ENCODE measurements at places on chromosomes 11 and 22.
A peak's percentile ranks its signal among the peaks of the same experiment; 100 is the strongest.

GRCh38 chr11:115696563-115696962, 192.3 kb upstream of the CADM1 start:
- DNase-seq: no peak

DNA sequence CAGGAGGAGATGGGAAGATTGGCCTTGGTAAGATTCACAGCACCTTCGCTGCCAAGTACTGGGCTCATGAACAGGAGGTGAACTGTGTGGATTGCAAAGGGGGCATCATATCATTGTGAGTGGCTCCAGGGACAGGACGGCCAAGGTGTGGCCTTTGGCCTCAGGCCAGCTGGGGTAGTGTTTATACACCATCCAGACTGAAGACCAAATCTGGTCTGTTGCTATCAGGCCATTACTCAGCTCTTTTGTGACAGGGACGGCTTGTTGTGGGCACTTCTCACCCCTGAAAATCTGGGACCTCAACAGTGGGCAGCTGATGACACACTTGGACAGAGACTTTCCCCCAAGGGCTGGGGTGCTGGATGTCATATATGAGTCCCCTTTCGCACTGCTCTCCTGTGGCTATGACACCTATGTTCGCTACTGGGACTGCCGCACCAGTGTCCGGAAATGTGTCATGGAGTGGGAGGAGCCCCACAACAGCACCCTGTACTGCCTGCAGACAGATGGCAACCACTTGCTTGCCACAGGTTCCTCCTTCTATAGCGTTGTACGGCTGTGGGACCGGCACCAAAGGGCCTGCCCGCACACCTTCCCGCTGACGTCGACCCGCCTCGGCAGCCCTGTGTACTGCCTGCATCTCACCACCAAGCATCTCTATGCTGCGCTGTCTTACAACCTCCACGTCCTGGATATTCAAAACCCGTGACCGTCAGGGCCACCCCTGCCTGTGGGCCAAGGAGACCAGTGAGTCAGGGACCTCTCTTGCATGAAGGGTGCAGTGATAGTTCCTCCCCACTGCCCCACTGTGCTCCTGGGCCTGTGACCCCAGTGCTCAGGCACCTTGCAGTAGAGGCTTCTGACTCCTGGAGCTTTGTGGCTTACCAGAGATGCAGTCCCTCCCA, 83.6 kb downstream of the BCR start:
- DNase-seq: no peak

DNA sequence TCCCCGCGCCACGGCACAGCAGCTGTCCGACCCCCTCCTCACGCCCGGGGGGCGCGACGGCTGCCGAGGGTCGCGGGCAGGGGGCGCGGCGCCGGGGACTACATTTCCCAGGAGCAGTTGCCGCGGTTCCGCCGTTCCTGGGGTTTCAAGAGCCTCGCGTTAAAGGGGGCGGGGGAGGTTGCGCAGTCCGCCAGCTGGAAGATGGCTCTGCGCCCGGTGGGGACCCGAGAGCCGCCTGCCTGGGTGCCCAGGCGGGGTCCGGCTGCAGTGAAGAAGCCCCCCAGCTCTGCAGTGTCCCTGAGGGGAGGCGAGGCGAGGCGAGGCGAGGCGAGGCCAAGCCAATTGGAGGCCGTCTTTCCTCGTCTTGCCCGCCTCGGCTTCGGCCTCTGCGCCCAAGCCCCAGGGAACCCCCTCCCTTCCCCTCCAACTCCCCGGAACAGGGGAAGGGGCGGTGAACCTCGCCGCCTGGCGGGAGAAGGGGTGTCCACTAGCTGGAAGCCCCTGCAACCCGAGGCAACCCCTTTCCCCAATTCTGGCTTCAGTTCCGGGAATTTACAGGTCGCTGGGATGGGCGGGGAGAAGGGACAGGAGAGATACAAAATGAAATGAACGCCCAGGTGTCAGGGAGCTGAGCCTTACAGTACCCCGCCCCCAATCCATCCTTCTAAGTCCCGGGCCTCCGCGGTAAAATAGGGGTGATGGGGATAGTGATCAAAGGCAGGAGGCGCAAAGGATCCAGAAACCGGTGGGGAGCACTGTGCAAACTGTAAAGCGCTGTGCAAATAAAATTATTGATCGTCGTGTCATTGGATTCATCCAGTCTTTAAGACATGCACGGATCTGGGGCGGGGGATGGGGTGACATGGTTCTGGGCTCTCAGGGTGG, 5.2 kb upstream of the GCAT start:
- DNase-seq: peak; percentile 75

- DNase-seq: no peak
Measured at GRCh38 chr11:71170624-71171423, 81.6 kb downstream of the SHANK2 start.

- no peak for DNase-seq
Measured at GRCh38 chr11:133605482-133605881, 73.2 kb upstream of the OPCML start.

- DNase-seq: no peak
Measured at GRCh38 chr22:39243439-39244135, 1.2 kb downstream of the PDGFB start.

- DNase-seq: no peak
Measured at GRCh38 chr22:43448048-43448447, 36.2 kb downstream of the MPPED1 start.

- DNase-seq: peak; percentile 36
Measured at GRCh38 chr11:63814383-63814736, 1.1 kb downstream of the SPINDOC start.

- no peak for DNase-seq
Measured at GRCh38 chr11:64654958-64655541, 64.0 kb downstream of the SLC22A12 start.

GRCh38 chr11:103202048-103202651, 92.9 kb downstream of the DYNC2H1 start:
- peak; percentile 33 for DNase-seq

DNA sequence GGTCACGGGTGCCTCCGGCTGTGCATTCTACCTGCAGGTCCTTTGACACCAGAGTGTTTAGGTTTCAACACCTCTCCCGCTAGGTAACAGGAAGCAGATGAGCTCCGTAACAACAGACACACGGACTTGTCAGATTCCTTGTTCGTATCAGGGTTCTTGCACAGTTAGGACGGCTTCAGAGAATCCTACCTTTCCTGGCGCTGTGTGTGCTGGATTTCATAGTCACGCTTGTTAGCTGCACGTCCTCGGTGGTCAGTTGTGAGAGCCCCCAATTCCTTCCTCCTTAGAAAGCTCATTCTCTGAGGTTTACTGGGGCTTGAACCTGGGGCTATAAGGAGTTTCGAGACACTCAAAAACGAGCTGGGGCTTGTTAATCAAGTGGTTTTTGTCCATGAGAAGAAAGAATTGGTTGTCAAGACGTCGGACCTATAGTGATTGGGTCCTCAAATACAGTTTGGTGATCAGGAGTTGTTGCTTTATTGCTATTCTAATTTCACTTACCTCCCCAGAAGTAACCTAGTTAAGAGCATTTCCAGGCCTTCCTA, 664 bp downstream of the DDB2 start:
- no peak for DNase-seq

DNA sequence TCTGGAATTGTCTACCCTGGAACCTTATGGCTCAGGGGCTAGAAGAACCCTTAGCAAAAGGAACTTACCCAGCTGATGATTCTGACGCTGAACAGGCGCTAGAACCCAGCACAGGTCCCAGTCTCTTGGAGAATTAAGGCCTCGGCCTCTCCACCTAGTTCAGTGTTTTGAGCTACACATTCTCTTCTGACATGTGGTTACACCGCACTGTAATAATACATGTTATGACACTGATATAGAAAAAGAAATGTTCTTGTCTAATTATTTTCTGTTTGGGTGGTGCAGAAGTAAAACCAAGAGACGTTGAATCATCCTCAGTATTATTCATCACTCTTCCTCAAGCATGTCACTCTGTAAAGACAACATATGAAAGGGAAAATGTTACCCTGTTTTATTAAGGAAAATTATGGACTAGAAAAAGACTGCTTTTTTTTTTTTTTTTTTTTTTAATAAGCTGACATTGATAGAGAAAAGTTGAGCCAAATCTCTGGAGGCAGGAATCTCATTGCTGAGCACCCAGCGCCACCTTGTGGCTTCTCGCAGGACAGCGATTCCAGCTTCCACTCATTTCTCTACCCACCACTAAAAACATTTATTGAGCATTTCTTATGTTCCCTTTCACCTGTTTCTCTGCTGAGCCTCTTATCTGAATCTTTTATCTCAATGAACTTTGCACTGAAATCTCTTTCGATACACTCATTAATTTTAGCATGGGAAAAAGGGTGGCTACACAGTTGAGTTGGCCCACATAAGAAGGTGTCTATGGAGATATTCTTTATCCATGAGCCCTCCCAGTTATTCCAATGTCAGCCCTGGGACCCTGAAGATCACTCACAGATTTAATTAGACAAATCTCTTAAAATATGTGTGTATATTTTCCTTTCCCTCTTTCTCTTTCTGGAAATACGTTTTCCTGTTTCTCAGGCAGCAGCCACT, 12.6 kb upstream of the APLNR start:
- DNase-seq: peak; percentile 63

GRCh38 chr22:45904236-45904635, 72.7 kb downstream of the WNT7B start:
- DNase-seq: no peak

DNA sequence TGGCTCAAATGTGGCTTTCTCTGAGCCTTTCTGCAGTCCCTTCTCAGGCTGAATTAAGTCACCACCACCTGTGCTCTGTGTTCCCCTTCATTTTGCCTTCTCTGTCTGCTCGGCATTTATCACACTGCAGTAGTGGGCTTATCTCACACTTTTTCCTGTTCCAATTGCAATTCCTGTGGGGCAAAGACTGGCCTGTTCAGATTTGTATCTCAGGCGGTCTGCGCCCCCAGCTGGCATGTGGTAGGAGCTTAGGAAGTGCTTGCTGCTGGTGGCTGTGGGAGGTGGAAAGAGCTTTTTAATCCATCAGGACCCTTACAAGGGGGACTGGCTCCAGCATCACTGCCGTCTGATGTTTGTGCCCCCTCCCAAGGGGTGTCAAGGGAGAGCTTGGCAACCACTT, 21.2 kb downstream of the BMAL1 start:
- no peak for DNase-seq

DNA sequence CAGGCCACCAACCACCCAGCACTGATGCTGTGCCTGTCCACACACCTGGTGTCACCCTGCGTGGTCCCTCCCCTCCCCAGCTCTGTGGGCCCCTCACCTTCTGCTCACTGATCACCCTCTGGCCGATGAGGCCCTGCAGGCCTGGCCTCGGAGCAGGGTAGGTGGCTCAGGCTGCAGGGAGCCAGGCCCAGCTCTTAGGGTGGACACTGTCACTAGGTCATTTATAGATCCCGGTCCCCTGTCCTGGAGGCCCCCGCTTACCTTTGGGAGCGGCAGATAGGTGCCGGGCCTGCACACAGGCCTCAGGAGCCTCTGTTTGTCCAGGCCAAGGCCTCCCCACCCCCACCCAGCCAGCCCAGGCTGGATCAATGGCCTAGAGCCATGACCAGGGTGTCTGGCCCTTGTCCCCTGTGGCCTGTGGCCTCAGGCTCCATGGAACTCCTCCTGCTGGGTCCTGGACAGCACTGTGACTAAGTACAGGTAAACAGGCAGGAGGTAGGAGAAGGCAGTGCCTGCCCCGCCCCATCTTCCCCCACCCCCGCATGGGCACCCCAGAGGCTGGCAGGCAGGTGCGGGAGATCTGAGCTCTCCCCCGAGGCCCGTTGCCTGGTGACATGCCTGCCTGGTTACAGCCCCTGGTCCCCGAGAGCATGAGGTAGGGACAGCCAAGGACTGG, at the start of gene TMPRSS6:
TMPRSS6 (minus strand) TSS at position 472 of the 676 bp plus-strand sequence. CDS start 6,296 bp downstream, outside the sequence.
- DNase-seq: no peak

GRCh38 chr22:42086051-42086450, 4.5 kb downstream of the NDUFA6 start:
- DNase-seq: no peak

DNA sequence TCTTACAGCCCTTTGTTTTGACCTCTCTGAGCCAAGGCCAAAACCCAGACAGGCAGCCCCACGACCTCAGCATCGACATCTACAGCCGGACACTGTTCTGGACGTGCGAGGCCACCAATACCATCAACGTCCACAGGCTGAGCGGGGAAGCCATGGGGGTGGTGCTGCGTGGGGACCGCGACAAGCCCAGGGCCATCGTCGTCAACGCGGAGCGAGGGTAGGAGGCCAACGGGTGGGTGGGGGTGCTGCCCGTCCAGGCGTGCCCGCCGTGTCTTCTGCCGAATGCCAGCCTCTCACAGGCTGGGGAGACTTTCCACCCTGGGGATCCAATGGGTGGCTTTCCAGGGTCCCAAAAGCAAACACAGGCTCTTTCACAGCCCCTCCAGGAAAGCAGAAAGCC, 37.1 kb upstream of the PPP6R3 start:
- no peak for DNase-seq

DNA sequence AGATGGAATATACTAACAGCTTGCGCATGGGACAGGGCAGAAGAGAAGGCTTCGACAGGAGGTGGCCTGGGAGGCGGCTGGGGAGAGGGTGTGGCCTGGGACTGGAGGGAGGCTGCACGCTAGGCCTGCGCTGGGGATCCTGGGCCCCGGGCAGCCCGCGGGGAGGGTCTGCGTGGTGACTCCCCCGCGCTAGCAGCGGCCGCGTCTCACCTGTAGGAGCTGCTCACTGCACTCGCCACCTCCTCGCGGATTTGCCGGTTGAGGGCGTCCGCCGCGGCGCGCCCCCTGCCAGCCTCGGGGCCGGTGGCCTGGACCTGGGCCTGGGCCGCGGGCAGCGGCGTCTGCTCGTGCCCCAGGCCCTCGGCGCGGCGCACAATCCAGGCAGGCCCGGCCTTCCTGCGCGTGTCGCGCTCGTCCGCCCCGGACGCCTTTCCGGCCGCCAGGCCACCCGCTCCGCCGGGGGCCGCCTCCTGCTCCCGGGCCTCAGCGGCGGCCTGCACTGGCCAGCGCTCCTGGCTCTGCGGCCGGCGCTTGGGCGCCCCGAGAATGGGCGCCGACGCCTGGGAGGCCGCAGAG, 1.5 kb downstream of the MAP6 start:
- DNase-seq: peak; percentile 39

DNA sequence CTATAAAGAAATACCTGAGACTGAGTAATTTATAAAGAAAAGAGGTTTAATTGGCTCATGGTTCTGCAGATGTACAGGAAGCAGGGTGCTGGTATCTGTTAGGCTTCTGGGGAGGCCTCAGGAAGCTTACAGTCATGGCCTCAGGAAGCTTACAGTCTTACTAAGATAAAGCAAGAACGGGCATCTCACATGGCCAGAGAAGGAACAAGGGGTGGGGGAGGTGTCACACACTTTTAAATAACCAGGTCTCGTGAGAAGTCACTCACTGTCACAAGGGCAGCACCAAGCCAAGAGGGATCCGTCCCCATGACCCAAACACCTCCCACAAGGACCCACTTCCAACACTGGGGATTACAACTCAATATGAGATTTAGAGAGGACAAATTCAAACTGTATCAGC, 192.8 kb upstream of the B3GAT1 start:
- DNase-seq: no peak

GRCh38 chr11:61899146-61899841, 7.9 kb upstream of the FADS3 start:
- DNase-seq: peak; percentile 91

DNA sequence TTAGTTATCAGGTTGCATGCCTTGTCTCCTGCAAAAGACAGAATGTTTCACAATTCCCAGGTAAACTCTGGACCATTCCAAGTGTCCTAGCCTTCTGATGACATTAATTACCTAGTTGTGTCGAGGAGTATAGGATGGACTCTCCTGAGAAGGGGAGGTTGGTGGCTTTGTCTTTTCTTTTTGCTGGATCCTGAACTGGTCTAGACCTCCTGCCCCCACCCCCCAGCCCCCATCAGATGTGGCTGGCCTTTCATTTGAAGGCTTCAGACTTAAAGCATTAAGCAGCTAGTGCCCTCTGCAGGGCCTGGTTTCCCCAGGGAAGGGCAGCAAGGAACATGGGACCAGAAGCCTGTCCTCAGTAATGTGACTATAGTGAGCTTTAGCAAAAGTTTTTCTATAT, 9.7 kb downstream of the MCAM start:
- no peak for DNase-seq

GRCh38 chr11:5298451-5298850, 3.3 kb downstream of the OR51B4 start:
- DNase-seq: no peak

Data from AG08396 (cell line).